ENCODE measurements at places on chromosomes 4 and X.

DNA sequence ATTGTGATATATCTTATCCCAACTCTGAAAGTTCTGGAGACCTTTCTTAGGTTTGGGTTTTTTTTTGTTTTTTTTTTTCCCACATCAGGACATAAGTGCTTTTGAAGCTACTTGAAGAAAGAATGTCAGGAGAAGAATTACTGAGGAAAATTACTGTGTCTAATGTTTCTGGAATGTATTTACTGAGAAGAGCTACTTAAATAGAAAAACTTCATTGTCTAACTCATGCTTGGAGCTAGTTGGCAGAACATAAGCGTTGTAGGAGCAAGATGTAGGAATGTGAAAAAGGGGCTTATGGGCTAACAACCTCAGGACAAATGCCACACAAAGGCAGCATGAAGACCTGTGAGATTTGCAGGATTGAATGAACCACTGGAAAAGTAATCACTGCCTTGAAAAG, 166.6 kb upstream of the GLRA2 start:
- no peak for DNase-seq

DNA sequence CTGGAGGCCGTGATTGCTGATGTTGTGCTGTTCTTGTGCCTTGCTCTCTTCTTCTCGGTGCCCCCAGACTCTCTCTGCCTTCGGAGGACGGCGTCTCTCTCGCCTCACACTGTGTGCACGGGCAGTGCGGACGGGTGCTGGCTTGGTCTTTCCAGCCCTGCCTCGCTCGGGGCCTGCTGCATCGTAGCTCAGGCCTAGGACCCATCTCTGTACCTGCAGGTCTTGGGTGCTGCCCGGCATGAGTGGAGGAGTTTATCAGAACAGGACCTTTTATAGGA, 18.2 kb downstream of the RGS12 start:
- no peak for DNase-seq

GRCh38 chr4:184885602-184886001, 59.8 kb upstream of the ACSL1 start:
- DNase-seq, result no peak

DNA sequence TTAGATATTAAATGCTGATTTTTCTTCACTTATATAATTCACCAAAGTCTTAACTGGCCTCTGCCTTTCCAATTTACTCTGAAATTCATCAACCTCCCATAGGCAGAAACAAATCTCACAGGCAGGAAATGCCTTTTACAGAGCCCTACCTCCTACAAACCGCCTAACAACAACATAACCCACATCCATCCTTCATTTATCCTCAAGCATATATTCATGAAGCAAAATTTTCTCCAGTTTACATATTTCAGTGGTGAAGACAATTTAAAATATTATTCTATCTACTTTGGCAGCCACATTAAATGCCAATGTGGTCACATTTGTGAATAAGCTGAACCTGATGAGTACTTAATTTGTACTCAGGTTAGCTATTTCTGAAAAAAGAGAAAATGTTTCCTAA, 30.3 kb downstream of the SEPSECS start:
- DNase-seq, result no peak

DNA sequence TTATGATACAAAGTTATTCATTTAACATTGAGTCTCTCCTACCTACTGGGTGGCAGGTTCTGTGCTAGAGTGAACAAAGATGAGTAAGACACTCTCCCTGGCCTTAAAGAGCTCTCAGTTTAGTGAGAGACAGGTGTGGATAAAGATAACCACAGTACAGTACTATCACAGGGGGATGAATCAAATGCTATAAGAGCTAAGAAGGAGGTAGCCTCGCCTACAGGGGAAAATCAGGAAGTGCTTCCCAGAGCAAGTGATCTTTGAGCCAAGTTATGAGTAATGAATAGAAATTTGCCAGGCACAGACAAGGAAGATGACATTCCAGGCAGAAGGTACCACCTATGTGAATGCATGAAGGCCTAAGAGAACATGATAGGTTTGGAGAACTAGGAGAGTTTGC, 3.4 kb upstream of the IGBP1 start:
- no peak for DNase-seq

- no peak for DNase-seq
Observed at GRCh38 chr4:38313175-38313574, 350.8 kb upstream of the KLF3 start.

- DNase-seq, result no peak
Observed at GRCh38 chr4:3372933-3373465, 68.8 kb upstream of the HGFAC start.

DNA sequence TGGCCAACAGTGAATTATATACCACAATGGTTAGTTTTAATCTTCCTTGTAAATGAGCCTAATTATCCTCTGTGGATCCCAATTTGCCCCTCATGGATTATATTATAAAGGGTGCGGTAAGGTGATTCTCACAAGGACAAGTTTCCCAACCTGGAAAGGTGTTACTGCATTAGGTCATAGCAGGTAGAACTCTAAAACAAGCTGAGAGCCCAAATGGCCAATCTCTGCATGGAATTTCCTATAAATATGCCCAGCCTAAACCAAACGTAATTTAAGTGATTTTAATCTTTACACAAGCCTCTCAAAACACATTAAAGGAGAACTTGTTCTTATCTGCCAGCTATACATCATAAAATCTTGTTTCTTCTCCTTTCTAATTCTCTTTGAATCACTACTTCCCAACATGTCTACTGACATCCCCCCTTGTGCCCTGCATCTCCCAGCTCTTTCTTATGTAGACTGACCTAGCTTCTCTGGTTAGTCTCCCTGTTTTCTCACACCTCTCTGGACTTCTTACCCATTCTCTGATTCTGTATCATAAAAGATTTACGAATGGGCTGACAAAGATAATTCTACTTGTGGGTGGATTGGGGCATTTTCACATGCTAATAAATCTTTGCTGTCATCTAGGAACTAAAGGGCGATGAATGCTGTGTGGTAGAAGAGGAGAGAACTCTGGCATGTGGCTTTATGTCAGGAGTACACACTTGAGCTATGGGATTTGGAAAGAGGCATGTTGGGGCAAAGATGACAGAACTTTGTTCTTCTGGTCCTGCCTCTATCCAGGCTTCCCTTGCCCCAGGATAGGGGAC, 94.3 kb upstream of the PGRMC2 start:
- DNase-seq, result no peak

GRCh38 chr4:40916880-40917279, 167.1 kb downstream of the NSUN7 start:
- no peak for DNase-seq

- no peak for DNase-seq
Observed at GRCh38 chrX:47849778-47850177, 13.1 kb downstream of the ZNF81 start.

DNA sequence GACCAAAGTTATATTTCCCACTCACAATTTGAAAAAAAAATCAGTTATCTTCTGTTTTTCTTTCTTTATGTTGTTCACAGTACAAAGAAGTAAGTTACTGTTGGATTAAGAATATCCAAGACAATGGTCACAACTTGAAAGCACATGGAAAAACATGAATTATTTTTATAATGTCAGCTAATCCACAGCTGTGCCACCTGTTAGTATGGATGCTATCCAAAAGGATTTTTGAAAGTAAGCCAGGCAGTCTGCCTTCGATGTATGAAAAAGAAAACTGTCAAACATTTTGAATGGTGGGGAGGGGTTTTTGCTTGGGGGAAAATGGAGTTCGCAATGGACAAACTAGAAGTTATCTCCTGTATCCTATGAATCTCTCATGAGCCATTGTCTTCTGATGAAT, 6.2 kb downstream of the GPM6A start:
- no peak for DNase-seq

DNA sequence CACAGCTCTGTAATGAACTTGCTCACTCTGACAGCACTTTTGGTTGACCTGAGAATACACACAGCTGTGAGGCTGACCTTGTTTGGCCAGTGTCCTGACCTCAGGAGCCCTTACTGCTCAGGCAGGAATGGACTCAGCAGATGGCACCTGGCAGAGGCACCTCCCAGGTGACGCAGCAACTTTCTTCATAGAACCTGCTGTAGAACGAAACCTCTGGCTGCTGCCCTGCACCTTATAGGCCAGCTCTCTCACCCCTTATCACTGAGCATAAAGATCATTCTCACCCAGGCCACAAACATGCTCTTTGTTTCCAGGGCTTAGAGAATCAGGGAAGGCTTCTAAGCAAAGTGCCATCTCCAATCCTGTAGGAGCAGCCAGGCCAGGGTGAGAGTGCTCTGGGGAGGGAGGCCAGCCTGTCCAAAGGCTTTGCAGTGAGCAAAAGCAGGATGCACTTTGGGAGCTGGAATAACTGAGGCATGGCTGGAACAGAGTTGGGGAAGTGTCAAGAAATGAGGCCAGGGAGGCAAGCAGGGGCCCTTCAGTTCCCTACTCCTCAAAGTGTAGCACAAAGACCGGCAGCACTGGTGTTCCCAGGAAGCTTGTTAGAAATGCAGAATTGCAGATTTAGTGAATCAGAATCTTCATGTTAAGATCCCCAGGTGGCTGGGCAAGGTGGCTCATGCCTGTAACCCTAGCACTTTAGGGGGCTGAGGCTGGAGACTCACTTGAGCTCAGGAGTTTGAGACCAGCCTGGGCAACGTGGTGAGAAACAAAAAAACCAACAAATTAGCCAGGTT, 13.3 kb upstream of the CENPU start:
- no peak for DNase-seq

Data from omental fat pad (tissue), 4 donors.